ENCODE measurements at places on chromosomes 11 and 22.

DNA sequence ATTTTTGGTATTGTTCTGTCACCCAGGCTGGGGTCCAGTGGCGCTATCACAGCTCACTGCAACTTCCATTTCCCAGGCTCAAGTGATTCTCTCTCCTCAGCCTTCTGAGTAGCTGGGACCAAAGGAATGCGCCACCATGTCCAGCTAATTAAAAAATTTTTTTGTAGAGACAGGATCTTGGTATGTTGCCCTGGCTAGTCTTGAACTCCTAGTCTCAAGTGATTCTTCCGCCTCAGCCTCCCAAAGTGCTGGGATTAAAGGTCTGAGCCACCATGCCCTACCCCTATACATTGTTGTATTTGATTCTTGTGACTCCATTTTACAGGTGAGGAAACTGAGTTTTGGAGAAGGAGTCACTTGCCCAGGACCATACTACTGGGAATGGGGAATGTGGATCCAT is 11.9 kb downstream of the KIAA1671 start:
- DNase-seq = no peak

DNA sequence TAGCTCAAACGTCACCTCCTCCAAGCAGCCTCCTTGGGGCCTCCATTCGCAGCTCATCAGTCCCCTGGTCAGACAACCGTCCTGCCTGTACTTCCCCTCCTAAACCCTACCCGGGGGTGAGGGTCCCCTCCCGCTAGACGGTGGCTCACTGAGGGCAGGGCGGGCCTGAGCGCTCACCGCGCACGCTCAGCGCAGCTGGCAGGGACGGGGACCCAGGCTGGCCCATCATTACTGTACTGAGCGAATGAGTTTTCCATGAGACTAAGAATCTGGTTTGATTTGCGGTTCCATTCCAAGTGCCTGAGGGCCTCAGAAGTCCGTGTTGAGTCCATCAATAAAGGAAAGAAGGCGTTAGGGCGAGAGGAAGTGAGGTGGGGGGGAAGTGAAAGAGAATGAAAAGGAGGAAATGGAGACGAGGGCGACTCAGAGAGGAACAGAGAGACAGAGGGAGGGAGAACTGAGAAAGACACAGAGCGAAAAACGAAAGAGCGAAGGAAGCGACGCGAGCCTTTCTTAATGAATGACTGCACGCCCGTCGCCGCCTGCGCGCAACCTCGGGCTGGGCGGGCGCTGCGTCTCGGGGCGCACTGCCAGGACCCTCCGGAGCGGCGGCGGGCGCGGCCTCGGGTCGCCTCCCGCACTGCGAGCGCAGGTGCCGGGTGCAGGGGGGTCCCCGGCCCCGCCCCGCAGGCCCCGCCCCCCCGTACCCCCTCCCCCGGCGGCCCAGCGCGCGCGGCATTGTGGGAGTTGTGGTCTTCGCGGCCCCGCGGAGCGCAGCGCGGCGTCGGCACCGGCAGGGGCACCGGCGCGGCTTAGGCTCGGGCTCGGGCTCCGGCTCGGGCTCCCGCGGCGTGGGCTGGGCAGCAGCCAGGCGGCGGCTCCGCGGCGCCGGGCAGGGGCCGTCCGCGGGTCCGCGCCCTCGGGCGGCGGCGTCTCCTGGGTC is at the start of gene ASPHD2:
Gene ASPHD2, plus strand, starts transcription at position 746 of the 943 bp plus-strand sequence. CDS start 4,356 bp downstream, outside the sequence.
- peak; percentile 65 for DNase-seq

DNA sequence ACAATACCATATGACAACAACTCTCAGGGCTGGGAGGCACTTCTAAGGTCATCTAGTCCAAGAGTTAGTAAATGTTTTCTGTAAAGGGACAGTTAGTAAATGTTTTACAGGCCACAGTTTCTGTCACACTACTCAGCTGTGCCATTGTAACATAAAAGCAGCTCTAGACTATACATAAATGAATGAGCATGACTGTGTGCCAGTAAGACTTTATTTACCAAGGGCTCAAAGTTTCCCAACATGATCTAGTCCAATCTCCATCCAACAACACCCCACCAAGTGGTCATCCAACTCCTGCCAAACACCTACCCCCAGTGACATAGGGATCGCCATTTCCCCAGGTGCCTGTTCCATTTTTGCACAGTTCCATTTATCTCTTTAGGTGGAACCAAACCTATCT is 12.1 kb downstream of the SERGEF start:
- DNase-seq = no peak

GRCh38 chr11:92850296-92850826 is 119.1 kb upstream of the MTNR1B start:
- DNase-seq = no peak

DNA sequence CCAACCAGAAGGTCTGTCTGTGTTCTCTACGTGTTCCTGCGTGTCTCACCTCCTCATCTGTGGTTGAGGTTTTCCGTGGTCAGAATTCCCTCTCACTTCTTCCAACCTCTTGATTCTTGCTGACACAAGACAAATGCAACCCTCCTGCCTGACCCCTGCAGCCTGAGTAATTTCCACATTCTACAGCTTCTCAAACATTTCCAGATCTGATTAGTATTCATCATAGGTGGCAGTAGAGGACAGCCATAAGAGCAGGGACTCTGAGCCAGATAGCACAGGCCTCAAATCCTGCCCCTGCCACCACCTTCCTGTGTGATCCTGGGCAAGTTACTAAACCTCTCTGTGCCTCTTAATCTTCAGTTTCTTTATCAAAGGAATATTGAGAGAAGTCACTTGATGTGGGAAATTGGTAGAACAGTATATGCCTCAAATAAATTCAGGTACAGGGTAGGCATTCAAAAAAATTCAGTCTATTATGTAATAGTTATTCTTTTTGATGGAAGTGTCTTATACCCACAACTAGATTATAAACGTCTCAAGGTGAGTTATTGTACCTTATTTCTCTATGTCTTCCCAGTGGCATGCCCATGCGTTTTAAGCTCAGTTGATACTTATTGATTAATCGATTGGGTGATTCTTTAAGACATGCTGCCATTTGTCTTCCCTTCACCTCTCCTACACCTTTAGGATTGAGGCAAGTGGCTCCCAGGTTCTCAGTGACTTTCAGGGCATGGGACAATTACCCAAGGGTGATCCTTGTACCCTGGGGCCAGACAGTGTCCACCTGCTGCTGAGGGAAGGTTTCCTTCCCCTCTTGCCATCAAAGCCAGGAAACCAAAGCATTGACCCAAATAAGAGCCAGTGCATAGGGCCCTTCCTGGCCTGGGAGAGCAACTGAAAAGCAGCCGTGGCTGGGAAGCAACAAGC is 19.6 kb downstream of the POU2AF1 start:
- DNase-seq = no peak

DNA sequence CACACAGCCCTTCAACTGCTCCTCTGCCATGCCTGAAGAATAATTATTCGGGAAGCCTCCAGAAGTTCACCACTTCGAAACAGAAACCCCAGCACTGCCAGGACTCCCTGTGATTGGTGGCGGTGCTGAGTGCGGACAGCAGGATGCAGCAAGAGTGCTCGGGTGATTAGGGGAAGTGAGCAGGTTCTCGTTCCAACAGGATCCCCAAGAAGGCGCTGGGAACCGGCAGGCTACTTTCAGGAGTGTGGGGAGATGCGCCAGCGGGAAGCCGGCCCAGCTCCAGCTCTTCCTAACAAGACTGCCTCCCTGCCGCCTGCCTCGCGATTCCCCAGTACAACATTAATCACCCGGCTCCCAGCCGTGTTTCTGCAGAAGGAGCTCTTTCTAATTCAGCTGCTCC is 630.2 kb downstream of the BRD1 start:
- DNase-seq = no peak

- DNase-seq = no peak
Observed at GRCh38 chr11:75518771-75519653, 6.7 kb downstream of the GDPD5 start.

DNA sequence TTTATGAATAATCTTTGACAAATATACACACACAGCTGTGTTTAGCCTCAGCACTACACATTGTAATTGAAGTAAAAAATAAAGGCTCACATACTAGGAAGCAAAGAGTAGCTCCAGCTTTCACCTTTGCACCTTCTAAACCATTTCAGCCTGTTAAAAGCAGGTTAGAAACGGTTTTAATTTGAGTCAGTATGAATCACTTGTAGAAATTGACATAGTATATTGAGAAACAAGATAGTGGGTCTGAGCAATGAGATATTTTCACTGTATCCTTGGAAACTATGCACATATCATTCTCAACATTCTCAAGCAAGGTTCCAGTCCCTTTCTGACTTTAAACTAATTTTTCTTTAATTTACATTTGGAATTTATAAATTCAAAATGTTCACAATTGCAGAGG is 380.3 kb downstream of the AASDHPPT start:
- no peak for DNase-seq
